Erythroblast (primary cell): ENCODE measurements at places on chromosomes 4 and X.

GRCh38 chr4:55993994-55994663 is 45.4 kb downstream of the CEP135 start:
- peak; percentile 45 for DNase-seq

DNA sequence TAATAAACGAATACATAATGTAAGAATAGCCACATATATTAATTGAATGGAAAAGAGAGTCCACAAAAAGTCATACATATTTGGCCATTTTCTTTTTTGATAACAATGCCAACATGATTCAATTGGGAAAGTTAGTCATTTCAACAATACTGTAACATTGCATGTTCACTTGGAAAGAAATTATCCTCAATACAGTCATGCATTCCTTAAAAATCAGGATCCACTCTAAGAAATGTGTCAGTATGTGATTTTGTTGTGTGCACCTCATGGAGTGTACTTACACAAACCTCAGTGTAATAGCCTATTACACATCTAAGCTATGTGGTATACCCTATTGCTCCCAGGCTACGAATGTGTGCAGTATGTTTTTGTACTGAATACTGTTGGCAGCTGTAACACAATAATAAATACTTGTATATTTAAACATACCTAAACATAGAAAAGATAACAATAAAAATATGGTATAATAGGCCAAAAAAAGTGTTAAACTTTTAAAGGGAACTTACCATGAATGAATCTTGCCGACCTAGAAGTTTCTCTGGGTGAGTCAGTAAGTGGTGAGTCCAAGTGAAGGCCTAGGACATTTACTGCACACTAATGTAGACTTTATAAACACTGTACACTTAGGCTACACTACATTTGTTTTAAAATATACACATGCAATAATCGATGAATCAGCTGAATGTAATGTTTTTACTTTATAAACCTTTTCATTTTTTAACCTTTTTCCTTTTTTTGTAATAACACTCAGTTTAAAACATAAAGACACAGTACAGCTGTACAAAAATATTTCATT is 806.8 kb downstream of the PCDH18 start:
- DNase-seq = no peak

DNA sequence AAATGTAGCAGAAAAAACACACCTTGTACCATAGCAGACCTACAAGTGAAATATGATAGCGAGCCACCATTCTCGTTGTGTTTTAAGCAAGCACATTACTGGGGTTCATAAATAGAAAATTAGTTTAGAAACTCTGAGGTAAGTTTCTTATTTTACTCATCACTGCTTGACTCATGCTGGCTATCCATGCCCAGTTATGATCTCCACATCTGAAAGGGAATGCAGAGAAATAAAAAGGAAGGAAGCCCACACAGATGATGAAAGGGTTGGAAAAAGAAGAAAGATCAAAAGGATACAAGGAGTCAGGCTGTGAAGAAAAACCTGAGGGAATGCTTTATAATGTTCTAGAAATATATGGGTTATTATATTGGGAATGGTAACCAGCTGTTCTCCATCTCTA is 54.5 kb downstream of the CAMK2D start:
- DNase-seq = no peak

DNA sequence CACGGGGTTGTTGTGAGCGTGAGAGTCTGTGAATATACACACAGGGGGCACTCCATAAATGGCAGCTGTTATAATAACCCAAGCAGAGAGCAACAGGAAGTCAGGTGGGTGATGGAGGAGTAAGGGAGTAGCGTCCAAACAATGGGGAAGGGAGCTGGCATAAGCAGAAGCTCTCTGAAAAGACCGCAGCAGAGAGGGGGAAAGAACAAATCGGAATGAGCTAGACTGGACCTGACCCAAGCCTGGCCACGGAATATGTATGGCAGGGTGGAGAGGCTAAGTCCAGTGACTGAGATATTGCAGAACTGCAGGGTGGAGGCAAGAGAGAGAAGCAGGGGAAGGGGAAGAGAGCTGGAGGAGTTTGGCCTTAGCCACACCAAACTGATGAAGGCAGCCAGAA is 6.5 kb upstream of the GJB1 start:
- DNase-seq = no peak

GRCh38 chrX:80432441-80432840 is 12.2 kb downstream of the TENT5D start:
- no peak for DNase-seq

- DNase-seq = no peak
These were observed 717 bp downstream of the MGAT4D start for GRCh38 chr4:140497405-140497746.

- DNase-seq = no peak
These were observed 180.8 kb upstream of the BCOR start for GRCh38 chrX:40278340-40279090.

DNA sequence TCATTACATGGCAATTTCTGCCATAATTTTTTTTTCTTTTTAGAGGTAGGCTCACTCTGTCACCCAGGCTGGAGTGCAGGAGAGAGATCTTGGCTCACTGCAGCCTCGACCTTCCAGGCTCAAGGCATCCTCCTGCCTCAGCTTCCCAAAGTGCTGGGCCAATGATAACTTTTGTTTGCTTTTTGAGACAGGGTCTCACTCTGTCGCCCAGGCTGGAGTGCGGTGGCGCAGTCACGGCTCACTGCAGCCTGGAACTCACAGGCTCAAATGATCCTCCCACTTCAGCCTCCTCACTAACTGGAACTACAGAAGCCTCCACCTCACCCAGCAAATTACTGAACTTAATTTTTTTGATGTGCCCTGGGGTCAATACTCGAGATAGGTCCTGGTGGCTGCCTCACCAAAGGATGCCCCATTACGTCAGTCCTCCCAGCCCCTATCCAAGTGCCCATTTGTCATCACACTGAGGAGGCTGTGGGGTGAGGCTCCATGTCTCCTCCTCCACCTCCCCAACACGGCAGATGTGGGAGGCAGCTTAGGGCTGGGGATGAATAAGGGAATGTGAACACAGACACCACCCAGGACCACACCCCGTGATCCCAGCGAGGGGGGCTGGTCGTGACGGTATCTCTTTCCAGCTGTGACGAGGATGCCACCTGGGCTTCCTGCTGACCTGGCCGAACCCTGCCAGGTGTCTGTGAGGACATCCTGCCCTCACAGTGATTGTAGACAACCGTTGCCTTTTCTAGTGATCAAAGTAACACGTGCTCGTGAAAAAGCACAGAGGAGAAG is 12.4 kb upstream of the NKX1-1 start:
- DNase-seq = no peak

DNA sequence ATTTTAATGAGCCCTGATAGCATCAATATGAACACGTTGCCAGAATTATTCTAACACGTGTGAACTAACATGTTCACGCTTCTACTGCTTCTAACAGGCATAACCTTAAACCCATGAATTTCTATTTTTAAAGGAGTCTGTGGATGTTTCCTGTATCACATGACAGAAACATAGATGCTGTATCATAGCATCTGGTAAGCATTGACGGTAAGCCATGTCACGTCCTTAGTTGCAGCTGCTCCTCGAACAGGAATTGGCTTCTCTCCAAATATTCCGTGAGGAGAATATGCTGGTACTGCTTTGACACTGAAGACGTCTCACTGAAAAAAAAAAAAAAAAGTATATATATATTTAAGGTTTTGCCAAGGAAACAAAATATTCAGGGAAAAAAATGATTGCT is 105.1 kb upstream of the MXRA5 start:
- DNase-seq = no peak

DNA sequence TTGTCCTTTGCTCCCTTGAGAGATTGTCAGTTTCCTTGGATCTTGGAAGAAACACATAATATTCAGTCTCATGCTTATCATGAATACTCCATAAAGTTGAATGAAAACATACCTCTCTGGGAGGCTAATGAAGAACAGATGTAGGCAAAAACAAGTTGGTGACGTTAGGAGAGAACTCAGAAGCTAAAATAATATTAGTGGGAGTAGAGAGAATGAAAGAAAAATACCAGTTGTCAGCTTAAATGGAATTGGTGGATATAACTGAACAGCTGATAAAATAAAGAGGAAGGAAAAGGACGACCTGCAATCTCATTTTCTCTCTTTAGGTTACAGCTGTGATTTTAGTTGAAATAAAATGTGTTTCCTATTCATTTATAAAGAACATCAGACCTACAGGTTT is 124.8 kb downstream of the SNCA start:
- DNase-seq = no peak

DNA sequence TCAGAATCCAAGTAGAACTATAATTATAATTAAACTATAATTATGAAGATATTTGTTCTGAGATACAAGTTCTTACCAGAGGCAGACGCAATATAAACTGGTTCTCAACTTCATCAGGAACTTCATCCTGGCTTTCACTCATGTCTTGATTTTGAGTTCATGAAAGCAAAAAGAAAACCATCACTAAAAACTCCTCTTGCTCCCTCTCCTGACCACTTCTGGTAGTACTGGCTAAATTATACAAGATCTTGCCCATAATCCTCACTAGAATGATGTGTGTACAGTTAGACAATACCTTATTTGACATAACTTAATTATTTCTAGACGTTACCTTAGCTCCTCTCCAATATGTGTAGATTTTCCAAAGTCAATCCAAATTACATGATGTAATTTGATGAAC is 3.7 kb downstream of the TAF7L start:
- DNase-seq = peak; percentile 23

GRCh38 chrX:24399550-24399949 is 39.1 kb downstream of the SUPT20HL1 start:
- DNase-seq = no peak

GRCh38 chr4:159489646-159490045 is 386.8 kb downstream of the RAPGEF2 start:
- DNase-seq = no peak

- DNase-seq = no peak
These were observed 25.9 kb downstream of the HAND2 start for GRCh38 chr4:173504181-173504503.

DNA sequence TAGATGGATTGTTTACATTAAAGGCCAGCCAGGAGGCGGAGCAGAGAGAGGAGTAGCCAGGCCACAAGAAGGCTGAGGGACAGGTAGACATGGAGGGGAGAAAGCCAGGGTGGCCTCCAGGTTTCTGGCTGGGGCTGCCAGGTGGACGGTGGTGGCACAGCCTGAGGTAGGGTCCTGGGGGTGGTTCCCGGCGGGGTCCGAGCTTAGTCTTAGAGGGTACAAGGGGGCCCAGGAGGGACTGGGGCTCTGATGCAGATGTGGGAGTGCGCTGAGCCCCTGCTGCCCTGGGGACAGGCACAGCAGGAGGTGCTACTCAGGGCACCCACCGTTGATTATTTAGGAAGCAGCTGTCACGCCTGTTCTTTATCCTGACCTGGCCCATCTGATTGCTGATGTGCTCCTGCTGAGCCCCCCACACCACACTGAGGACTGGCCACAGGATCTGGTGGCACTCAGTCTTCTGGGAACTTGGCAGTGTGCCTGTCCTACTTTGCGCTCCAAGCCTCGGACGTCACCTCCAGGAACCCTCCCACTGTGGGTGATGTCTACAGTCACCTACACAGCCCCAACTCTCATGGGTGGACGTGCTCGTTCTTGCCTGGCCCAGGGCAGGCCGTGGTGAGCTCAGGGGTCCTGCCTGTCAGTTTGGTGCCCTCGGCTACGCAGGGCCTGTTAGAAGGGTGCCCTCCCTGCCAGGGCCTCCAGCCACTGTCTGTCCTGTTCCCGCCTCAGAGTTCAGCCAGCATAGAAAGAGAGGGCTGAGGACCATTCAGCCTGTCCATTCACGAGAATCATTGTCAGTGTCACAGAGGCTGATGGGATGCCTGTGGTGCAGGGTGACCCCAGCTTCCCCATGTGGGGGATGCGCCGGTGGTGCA is 12.0 kb downstream of the WFS1 start:
- DNase-seq = no peak

DNA sequence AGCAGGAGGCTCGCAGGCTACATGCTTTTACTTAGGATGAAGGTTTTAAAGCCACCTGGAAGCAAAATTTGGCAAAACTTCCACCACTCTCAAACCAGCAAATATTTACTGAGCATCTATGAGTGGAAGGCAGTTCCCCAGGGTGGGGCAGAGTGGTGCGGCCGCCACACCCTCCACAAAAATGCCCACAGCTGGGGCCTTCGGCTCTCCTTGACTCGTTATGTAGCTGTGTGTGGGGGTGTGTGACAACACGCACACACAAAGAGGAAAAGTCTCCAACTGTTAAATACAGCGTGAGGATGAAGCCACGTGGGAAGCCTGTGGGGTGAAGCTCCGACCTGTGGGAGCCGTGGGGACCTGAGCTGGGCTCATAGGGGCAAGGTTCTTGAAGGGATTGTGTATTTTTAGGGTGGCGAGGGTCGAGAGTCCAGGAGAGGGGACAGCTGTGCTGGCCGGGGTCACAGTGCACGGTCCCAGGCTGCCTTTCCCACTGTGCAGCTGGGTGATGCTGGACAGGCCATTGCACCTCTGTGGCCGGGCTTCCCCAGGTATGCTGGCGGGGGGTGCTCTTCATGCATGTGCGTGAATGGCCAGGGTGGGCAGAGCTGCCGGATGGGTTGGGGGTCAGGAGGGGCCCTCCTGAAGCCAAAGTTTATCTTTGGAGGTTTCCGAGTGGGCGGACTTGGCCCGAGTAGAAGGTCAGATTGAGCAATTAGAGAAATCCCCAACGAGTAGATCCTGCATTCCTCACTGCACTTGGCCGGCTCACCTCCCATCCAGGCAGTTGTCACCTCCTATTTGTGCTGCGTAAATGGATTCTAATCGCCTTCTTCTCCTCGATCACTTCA is 25.4 kb downstream of the SORCS2 start:
- DNase-seq = no peak

GRCh38 chr4:44159991-44160390 is 288.6 kb downstream of the KCTD8 start:
- DNase-seq = no peak
